ENCODE measurements at places on chromosomes 5 and 9. TPM values are rescaled to one million over a fixed set of nuclear protein-coding genes. Genes with fewer than 3 reads are reported as not detected.

The SEMA6A gene
- not detected for polyA plus RNA-seq

DNA sequence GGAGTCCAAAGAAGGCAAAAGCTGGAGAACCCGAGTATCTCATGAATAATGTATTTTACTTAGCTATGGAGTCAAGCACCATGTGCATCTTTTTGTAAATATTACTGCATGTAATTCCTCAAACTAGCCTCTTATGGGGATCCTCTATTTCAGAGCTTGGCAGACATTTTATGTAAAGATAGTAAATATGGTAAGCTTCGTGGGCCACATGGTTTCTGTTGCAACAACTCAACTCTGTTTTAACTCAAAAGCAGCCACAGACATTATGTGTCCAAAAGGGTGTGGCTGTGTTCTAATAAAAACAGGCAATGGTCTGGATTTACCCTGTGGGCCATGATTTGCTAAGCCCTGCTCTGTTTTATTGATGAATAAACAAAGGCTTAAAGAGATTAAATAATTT, 17.3 kb downstream of the DAPK1 start:
- peaks cover 3% of the 10 kb centered on the region for H3K36me3 ChIP-seq
- no peaks in the 10 kb centered on the region for H3K4me1 ChIP-seq
- DNase-seq, result no peak
- H3K27ac ChIP-seq, result no peak overlapping the region
- no peak overlapping the region for H3K4me3 ChIP-seq

- H3K4me3 ChIP-seq, result no peak overlapping the region
- no peaks in the 10 kb centered on the region for H3K4me1 ChIP-seq
- peaks cover 21% of the 10 kb centered on the region for H3K36me3 ChIP-seq
Observed at GRCh38 chr9:92637886-92638620, 31.9 kb downstream of the IPPK start.

GRCh38 chr5:120446901-120447300, 17.2 kb upstream of the PRR16 start:
- no peaks in the 10 kb centered on the region for H3K27me3 ChIP-seq
- no peak overlapping the region for H3K27ac ChIP-seq
- no peaks in the 10 kb centered on the region for H3K36me3 ChIP-seq
- H3K4me3 ChIP-seq, result no peak overlapping the region
- DNase-seq, result no peak
- H3K4me1 ChIP-seq, result no peaks in the 10 kb centered on the region

DNA sequence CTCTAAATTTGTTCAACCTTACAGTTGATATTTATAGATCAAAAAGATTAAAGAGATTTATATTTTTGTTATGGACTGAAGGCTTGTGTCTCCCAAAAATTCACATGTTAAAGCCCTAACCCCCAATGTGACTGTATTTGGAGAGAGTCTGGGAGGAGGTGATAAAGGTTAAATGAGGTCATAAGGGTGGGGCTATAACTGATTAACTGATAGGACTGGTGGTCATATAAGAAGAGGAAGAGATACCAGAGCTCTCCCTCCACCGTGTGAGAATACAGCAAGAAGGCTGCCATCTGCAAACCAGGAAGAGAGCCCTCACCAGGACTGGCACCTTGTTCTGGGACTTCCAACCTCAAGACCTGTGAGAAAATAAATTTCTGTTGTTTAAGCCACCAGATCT, 264.3 kb downstream of the ENC1 start:
- H3K4me3 ChIP-seq, result no peak overlapping the region
- H3K4me1 ChIP-seq, result no peaks in the 10 kb centered on the region
- peaks cover 2% of the 10 kb centered on the region for H3K27me3 ChIP-seq
- H3K27ac ChIP-seq, result no peak overlapping the region
- DNase-seq, result no peak
